Motor neuron (in vitro differentiated cells): ENCODE measurements at places on chromosomes 3 and 15. TPM values are rescaled to one million over a fixed set of nuclear protein-coding genes. Genes with fewer than 3 reads are reported as not detected.

- ATAC-seq = no peak
Measured at GRCh38 chr15:81199031-81199779, 2.5 kb downstream of the IL16 start.

- ATAC-seq = no peak
Measured at GRCh38 chr3:142896201-142896755, 7.4 kb upstream of the PCOLCE2 start.

DNA sequence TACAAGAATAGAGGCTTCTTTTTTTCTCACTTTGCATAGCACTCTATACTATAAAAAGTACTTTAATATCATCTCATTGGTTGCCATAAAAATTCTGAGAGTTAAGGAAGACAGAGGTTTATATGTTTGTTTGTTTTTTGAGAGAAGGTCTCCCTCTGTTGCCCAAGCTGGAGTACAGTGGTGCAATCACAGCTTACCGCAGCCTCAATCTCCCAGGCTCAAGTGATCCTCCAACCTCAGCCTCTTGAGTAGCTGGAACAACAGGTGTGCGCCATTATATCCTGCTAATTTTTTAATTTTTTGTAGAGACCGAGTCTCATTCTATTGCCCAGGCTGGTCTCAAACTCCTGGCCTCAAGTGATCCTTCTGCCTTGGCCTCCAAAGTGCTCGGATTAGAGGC lies 250.2 kb downstream of the LPP start:
- ATAC-seq = no peak

DNA sequence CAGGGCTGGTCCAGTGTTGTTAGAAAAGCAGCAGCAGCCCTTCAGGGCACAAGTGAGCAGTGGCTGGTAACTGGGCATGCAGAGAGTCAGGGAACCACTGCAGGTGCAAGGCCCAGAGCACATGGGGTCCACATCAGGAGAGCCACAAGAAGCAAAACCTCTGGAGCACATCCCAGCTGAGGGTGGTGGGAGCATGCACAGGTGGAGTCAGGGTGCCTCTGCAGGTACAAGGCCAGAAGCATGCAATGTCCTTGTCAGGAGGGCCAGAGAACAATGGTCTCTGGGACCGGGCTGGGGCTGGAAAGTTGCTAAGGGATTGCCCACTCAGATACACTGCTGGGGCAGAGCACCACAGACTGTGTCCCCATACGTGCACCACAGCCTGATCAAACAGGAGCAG lies 226.1 kb upstream of the UBE2E2 start:
- ATAC-seq = no peak

DNA sequence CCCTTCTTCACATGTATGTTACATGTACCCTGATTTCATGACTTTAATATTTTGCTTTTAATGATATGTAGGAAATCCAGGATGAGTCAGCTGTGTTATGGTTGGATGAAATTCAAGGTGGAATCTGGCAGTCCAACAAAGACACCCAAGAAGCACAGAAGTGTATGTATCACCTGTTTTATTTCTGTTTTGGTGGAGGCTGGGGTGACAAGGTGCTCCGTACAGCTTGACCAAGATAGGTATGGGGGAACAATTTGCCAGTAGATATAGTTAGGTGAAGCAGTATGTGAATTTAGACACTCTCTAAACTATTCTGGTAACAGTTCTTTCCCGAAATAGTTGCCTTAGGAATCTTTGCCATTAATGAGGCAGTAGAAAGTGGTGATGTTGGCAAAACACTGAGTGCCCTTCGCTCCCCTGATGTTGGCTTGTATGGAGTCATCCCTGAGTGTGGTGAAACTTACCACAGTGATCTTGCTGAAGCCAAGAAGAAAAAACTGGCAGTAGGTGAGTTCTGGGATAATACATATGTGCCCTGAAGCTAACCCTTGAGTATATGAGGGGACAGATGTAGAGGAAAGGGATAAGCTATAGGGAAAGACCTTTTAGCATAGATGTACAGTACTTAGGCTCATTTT lies 63.7 kb upstream of the CRTC3 start:
- no peak for ATAC-seq

GRCh38 chr15:32743411-32744140 lies 25.8 kb downstream of the GREM1 start:
- ATAC-seq = no peak

GRCh38 chr15:85030301-85030929 lies 48.8 kb downstream of the PDE8A start:
- ATAC-seq = no peak

- no peak for ATAC-seq
Measured at GRCh38 chr15:81388436-81388770, 14.4 kb upstream of the TMC3 start.

GRCh38 chr3:183128709-183129108 lies 29.4 kb upstream of the MCCC1 start:
- no peak for ATAC-seq

- ATAC-seq = no peak
Measured at GRCh38 chr3:50624634-50625033, 7.7 kb downstream of the MAPKAPK3 start.

The CCR8 gene
- not detected in 2 replicates for total RNA-seq

The C3orf20 gene
- total RNA-seq = 0.43 and 0.44 TPM in 2 replicates

The ARL6IP5 gene
- total RNA-seq = 80.1 and 88.5 TPM in 2 replicates
